Dorsolateral prefrontal cortex (tissue), 122 donors: ENCODE measurements at places on chromosomes 12 and 14. TPM values are rescaled to one million over a fixed set of nuclear protein-coding genes. Genes with fewer than 3 reads are reported as not detected.

- DNase-seq: no peak
These were observed 32.3 kb downstream of the PLEKHG3 start for GRCh38 chr14:64736271-64737169.

- no peak for DNase-seq
These were observed 435.0 kb downstream of the NELL2 start for GRCh38 chr12:44441155-44441554.

DNA sequence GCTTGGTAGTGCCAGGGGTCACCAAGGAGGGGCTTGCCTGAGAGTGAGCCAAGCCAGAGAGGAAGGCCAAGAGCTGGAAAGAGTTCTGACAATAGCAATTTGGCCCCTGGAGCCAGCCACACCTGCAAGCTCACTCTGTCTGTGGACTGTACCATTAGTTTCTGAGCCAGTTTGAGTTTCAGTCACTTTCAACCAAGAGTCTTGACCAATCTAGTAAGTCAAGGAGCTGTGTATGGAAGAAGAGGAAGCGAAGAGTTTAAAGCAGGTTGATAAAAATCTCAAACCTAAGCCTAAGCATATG lies 38.5 kb downstream of the NT5DC3 start:
- no peak for DNase-seq

- no peak for DNase-seq
These were observed 109.5 kb downstream of the PAX9 start for GRCh38 chr14:36771028-36771640.

- no peak for DNase-seq
These were observed 4.6 kb downstream of the HOXC12 start for GRCh38 chr12:53959314-53959713.

DNA sequence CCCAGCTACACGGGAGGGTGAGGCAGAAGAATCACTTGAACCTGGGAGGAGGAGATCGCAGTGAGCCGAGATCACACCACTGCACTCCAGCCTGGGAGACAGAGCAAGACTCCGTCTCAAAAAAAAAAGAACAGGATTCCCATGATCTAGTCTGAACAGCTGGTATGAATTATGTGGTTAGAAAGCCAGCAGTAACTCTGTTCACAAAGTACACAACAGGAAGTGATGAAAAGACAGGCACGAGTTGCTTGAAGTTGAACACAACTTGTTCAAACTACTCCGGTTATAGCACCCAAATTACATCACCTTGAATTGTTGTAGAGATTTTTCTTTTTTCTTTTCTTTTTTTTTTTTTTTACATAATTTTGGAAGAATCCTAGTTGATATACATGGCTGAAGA lies 238.8 kb upstream of the RGS6 start:
- DNase-seq: no peak

DNA sequence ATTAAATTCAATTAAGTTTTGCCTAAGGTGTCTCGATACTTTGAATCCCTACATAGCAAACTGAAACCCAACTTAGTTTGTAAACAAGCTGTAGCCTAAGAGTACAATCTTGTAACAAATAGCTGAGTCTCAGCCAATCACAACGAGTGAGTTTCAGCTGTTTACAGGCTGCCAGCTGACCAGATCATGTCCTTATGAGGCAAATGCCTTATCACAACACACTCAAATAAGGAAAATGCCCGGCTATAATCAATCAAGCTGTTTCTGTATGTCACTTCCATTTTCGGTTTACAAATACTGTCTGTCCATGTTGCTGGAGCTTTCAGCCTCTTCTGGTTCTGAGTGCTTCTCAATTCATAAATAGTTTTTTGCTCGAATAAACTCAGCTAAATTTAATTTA lies 943.8 kb downstream of the SLC16A7 start:
- no peak for DNase-seq

- peak; percentile 26 for DNase-seq
These were observed 11.2 kb downstream of the KCNH3 start for GRCh38 chr12:49549735-49550692.

GRCh38 chr14:92459030-92459949 lies 54.3 kb upstream of the RIN3 start:
- DNase-seq: no peak

GRCh38 chr12:57715786-57716185 lies 21.9 kb downstream of the OS9 start:
- no peak for DNase-seq

- no peak for DNase-seq
These were observed 59.5 kb upstream of the BBS10 start for GRCh38 chr12:76407710-76408109.

GRCh38 chr14:56562883-56563282 lies 16.7 kb upstream of the TMEM260 start:
- DNase-seq: no peak

GRCh38 chr14:71737760-71738159 lies 194.5 kb upstream of the RGS6 start:
- no peak for DNase-seq

The EFS gene
- 47.3 TPM for total RNA-seq

The AQP6 gene
- total RNA-seq: 0.85 TPM

DNA sequence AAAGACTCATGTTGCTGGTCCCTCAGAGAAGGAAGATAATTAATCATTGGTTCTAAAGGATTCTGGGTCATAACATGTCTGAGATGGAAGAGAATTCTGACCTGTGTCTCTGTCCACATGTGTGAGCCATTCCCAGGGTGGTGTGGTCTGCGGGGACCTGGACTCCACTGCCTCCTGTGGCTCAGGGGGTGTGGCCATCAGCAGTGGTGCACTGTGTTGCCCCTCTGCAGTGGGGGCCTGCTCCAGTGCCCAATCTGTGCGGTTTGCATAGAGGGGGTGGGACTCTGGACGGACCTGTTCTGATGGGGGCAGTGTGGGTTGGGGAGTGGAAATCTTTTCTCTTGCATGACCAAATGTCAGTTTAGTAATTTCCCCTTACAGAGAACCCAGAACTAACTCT lies 13.5 kb downstream of the KRT85 start:
- DNase-seq: no peak

The TMEM229B gene
- total RNA-seq: 39.2 TPM

DNA sequence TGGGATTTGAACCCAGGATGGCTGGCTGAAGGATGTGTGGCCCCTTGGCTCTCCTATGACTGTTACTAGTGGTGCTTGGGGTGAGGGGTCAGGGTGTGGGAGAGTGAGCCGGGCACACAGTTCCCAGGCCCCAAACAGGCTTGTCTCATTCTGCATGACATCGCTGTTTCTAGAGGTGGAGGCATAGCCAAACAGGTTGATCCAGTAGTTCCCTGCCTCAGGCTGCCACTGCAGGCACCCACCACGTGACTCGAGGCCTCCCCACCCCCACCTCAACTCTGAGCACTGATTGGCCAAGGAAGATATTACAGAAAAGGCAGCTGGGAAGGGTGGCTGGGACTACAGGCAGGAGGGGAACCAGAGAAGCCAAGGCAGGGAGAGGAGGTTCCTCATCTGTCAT lies 102.6 kb downstream of the NCOR2 start:
- no peak for DNase-seq

The VCPKMT gene
- 13.6 TPM for total RNA-seq

The SERPINA1 gene
- 13.3 TPM for total RNA-seq

GRCh38 chr12:29414368-29414767 lies 33.4 kb upstream of the ERGIC2 start:
- DNase-seq: no peak

GRCh38 chr12:92863251-92863650 lies 65.8 kb downstream of the EEA1 start:
- DNase-seq: no peak

DNA sequence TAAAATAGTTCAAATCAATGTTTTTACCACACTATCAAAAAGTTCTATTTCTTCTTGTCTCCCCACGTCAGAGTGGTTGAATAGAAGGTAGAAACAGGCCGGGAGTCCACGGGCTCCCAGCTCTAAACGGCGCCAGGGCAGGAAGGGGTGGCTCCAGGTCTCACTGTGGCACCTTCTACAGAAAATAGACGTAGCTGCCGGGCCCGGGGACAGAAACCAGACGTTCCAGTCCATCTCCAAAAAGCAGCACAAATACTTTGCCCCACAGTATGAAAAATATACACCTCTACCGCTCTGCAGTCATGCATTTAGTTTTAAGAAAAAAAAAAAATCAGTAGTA lies 30.9 kb downstream of the CCNK start:
- no peak for DNase-seq

DNA sequence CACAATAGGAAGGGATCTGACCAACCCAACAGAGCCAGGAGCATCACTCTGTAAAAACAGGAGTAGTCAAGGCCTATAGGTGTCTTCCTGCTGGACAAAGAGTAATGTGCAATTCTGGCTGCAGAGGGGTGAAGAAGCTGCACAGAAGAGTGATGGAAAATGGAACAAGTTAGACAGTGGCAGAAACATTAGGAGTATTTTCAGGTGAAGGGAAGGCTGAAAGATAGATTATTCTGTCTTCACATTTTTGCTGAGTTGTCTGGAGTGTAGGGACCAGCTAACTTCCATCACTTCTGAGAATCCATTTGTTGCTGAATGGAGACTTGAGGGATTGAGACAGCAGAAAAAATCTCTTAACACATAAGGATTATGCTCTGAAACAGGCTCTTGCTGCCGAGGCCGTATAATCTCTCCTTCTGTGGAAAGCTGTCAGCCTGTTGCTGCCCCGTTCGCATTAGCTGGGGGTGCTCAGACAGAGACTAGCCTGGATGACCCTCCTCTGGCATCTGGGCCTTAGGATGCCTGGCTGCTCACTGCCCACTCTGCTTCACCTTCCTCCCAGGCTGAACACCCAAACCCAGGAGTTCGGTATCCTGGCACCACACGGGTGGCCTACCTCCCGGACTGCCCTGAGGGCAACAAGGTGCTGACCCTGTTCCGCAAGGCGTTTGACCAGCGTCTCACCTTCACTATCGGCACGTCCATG lies 3.1 kb upstream of the ARHGEF25 start:
- no peak for DNase-seq

The IKZF4 gene
- 18.0 TPM for total RNA-seq

The SLC17A8 gene
- total RNA-seq: 0.93 TPM

The ST8SIA1 gene
- 39.9 TPM for total RNA-seq

DNA sequence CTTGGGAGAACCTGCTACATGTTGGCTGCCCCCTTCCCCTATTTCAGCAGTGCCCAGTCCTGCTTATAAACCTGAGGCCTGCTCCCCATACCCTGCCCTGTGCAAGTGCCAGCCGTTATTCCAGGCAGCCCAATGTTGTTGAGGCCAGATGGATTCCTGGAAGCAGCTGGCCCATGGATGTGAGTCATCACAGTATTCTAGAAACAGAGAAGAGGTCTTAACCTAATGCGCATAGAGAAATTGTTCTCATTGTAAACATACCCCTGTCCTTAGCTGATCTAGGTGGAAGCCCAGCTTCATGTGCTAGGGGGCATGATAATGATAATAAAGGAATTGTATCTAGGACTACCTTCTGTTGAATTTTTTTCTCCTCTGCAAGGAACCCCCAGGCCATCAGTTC lies 69.7 kb downstream of the TSPAN11 start:
- DNase-seq: no peak

The GALNT16 gene
- total RNA-seq: 43.7 TPM

The RAD9B gene
- total RNA-seq: 0.85 TPM

DNA sequence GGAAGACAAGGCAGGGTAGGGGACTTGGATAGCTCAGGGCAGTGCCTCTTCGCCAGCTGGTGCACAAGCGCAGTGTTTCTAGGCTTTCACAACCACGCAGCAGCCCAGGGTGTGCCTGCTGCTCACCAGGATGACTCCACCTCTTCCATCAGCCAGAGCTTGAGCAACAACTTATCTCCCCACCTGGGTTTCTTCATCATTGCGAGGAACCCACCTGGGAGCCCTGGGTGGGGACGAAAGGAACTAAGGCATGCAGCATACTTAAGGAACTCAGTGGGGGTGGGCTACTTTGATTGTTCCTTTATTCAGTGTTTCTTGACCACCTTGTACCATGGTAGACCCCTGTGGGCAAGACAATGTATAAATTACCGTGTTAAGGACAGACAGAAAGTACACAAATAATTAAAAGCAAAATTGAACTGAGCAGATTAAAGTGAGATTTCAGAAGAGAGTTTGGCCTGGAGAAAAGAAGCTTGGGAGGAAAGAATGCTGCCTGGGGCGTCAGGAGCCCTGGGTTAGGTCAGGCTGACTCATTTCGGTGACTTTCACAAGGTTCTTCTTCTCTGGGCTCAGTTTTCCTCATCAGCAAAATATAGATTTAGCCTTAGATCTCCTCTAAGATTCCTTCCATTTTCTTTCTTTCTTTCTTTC lies 22.9 kb downstream of the KRT18 start:
- no peak for DNase-seq

The GON7 gene
- 10.9 TPM for total RNA-seq
